ENCODE measurements at places on chromosomes 16 and 17.

- no peak for DNase-seq
These were observed 8.1 kb upstream of the TMEM100 start for GRCh38 chr17:55730808-55731207.

GRCh38 chr16:20259541-20259940, 67.8 kb downstream of the GP2 start:
- no peak for DNase-seq

DNA sequence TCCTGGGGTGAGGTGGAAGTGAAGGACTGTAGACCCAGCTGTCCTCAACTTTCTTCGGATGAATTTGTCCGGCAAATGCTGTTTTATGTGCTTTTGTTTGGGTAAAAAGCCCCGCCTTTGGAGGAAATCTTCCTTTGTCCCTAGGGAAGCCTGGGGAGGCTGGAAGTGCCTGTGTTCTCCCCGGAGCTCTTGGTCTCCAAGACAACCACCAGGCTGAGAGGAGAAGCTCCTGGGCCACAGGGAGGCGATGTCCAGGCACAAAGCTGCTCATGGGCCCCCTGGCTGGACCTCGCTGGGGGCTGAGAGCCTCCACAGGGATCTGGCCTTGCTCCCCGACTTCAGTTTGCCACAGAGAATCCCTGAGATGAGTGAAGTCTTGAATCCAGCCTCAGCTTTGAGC, 293.1 kb upstream of the N4BP1 start:
- DNase-seq: no peak

DNA sequence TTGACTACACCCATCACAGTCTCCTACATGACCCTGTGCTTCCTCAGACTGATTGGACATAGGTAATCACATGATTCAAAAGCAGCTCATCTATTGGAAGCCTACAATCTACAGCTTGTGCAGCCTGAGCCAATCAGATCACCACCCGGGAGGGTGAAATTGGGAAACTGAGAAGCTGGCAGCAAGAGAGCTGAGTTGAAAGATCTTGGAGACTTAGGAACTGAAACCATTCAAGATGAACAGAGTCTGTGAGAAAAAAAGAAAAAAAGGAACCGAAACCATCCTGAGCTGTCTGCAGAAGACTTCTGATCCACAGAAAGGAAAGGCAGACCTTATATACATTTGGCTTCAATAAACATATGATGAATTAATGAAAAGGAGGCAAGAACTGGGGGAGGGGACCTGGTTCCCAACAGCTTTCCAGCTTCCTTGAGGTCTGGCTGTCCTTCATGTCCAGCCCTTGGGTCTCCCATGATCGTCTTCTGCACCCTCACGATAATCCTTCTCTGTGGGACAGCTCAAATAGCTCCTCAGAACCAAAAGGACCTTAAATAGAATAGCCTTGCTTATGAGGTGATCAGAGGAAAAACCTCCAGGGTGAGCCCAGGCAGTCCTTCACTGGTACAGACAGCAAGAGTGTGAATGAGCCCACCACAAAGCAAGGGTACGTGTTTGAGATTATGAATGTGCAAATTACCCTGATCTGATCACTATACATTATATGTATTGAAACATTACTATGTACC, 32.6 kb downstream of the PLXDC1 start:
- DNase-seq: no peak

DNA sequence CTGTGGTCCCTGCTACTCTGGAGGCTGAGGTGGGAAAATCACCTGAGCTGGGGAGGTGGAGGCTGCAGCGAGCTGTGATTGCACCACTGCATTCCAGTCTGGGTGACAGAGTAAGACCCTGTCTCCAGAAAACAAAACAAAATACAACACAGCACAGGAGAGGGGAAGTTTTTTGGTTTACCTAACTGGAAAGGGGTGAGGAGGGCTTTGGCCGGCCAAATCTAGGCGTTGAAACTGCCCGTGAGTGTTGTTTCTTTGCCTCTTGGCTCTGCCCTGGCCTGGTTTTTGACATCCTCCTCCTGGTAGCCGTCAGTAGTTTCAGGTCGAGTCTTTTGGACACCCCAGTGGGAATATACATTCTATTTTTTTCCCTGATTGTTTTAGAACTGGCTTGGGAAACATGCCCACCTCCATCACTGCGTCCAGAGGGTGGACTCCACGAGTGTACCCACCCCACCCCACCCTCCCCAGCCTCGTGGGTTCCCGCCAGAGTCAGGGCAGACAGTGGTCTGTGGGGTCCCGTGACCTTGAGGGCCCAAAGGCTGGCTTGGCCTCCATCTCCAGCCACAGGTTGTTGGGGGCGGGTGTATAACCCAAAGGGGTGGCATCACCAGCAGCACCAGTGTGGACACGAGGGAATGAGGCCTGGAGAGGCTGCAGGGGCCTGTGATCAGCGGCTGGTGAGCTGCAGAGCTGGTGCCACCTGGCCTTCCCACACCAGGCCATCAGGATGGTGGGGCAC, 42.7 kb downstream of the NT5M start:
- no peak for DNase-seq

DNA sequence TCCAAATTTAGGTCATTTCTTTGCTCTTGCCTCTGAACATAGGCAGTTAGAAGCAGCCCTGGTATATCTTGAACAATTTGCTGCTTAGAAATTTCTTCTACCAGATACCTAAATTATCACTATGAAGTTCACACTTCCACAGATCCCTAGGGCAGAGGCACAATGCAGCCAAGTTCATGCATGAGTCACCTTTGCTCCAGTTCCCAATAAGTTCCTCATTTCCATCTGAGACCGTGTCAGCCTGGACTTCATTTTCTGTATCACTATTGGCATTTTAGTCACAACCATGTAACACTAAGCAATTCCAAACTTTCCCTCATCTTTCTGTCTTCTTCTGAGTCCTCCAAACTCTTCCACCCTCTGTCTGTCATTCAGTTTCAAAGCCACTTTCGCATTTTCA, 45.0 kb downstream of the KCNJ16 start:
- DNase-seq: no peak

DNA sequence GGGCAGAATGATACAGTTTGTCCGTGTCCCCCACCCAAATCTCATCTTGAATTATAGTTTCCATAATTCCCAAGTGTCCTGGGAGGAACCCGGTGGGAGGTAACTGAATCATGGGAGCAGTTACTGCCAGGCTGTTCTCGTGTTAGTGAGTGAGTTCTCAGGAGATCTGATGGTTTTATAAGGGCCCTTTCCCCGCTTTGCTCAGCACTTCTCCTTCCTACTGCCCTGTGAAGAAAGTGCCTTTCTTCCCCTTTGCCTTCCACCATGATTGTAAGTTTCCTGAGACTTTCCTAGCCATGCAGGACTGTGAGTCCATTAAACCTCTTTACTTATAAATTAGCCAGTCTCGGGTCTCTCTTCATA, 28.9 kb upstream of the SEC14L1 start:
- no peak for DNase-seq
